ENCODE measurements at places on chromosomes 2 and 18. TPM values are rescaled to one million over a fixed set of nuclear protein-coding genes. Genes with fewer than 3 reads are reported as not detected.

DNA sequence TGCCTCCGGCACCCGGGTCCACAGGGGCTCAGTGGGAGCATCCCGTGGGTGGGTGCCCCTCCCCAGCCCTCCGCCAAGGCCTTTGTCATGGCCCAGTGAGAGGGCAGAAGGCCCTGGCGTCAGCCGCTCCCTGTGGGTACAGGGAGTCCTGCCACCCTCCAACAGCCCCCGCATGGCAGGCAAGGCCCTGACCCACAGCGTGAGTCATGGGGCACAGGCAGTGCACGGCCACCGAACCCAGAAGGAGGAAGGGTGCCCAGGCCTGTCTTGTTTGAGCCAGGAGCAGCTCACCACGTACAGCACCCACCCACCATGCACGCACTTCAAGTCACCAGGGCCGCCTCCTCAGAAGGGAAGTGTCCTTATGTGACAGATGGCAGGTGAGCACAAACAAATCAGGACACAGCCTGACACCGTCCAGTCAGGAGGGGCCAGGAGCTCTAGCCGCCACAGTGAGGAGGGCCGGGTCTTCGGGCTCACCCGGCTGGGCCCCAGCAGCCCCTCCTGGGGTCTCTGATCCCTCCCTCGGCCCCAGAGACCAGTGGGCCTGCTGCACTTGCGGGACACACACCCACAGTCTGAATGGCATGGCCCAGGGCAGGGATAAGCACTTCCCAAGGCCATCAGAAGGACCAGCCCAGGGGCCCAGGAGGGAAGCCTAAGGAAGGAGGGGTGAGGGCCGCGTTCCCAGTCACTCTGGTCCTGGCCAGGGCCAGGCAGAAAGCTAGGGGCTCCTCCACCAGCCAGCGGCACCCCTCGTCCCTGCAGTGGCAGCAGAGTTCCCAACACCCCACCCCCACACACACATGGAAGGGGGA, 25.8 kb downstream of the BIN1 start:
- peak overlapping the region; percentile 76 for H3K27ac ChIP-seq
- H3K4me1 ChIP-seq: peaks cover 91% of the 10 kb centered on the region
- H3K36me3 ChIP-seq: peaks cover 8% of the 10 kb centered on the region
- DNase-seq: peak; percentile 94
- H3K27me3 ChIP-seq: no peaks in the 10 kb centered on the region
- peak overlapping the region; percentile 25 for H3K4me3 ChIP-seq

GRCh38 chr18:34844732-34845459, 134.8 kb downstream of the DTNA start:
- H3K4me3 ChIP-seq: no peak overlapping the region
- no peaks in the 10 kb centered on the region for H3K36me3 ChIP-seq
- no peaks in the 10 kb centered on the region for H3K27me3 ChIP-seq
- no peaks in the 10 kb centered on the region for H3K4me1 ChIP-seq

DNA sequence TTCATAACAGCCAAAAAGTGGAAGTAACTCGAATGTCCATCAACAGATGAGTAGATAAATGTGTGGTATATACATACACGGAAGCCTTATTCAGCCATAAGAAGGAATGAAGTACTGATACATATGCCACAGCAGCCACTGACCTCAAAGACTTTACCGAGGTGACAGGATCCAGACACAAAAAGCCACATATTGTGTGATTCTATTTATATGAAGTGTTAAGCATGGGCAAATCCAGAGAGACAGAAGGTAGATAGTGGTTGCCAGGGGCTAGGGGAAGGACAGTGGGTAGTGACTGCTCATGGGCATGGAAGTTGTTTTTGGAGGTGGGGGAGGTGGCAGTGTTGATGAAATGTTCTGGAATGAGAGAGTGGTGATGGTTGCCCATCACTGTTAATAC, 33.9 kb downstream of the ZAP70 start:
- no peak overlapping the region for H3K27ac ChIP-seq
- no peak for DNase-seq
- peaks cover 34% of the 10 kb centered on the region for H3K36me3 ChIP-seq

GRCh38 chr2:68377137-68377780, 12.2 kb downstream of the PLEK start:
- H3K4me3 ChIP-seq: no peak overlapping the region
- peaks cover 99% of the 10 kb centered on the region for H3K4me1 ChIP-seq
- no peaks in the 10 kb centered on the region for H3K27me3 ChIP-seq
- peaks cover 22% of the 10 kb centered on the region for H3K36me3 ChIP-seq

DNA sequence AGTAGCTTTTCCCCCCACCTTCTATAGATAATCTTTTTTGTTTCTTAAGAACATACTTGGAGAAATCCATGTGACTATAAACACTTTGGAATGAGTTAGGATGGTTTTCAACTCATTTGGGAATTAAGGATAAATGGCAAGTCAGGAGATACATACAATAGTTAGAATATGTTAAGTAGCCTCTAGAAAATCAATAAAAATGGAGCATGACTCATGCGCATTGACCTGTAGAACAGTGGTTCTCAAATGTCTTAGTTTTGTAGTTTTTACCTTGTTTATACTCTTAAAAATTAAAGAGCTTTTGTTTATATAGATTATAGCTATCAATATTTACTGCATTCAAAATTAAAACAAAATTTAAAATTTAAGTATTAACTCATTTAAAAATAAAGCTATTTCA, 24.7 kb downstream of the NUP35 start:
- no peak overlapping the region for H3K27ac ChIP-seq
- H3K4me3 ChIP-seq: no peak overlapping the region
- H3K27me3 ChIP-seq: no peaks in the 10 kb centered on the region
- no peaks in the 10 kb centered on the region for H3K4me1 ChIP-seq
- no peaks in the 10 kb centered on the region for H3K36me3 ChIP-seq
- DNase-seq: no peak

DNA sequence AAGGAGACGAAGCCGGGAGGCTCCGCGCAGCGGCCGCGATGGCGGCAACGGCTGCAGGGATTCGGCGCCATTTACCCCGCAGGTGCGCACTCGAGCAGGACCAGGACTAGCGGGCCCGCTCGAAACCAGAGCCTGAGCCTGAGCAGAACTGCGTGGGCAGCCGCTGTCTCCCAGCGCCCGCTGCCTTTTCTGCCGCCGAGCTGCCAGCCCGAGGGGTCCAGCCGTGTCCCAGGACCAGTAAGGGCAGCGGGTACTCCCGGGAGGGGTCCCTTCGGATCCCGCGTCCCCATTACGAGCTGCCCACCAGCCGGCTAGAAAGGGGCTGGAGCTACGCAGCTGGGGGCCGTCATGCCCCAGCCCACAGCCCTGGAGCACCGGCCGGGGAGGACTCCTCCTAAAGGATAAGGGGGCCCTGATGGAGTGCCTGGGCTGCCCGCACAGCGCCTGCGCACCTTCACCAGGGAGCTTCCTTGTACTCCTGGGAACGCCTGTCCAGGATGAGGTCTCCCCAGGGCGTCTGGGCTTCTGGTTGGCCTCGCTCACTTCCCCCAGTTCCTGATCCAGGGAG, 9.9 kb downstream of the ALPP start:
- no peak overlapping the region for H3K4me3 ChIP-seq
- DNase-seq: no peak
- no peaks in the 10 kb centered on the region for H3K36me3 ChIP-seq
- no peaks in the 10 kb centered on the region for H3K4me1 ChIP-seq

DNA sequence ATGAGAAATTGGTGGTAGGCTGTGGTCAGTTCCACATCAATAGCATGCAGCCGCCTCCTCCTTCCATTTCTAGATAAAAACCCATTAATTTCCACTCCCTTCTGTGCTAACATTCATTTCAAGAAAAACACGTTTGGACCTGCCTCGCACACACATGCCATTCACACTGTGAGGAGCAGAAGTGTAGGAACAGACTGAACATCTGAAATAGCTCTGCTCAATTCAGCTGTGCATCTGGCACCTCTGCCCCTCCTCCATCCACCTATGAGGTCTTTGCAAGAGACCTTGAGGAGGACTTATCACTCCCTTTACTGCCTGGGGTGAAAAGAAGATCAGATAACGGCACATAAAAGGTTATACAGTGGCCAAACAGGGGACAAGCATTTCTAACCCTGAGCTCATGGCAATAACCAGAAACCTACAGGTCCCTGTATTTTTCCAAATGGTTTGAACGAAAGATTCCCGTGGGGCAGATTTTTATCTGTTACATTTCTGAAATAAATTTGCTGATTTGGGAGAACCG, 30.8 kb upstream of the LRP2 start:
- H3K27ac ChIP-seq: no peak overlapping the region
- DNase-seq: no peak
- no peaks in the 10 kb centered on the region for H3K36me3 ChIP-seq
- H3K4me1 ChIP-seq: no peaks in the 10 kb centered on the region
- no peaks in the 10 kb centered on the region for H3K27me3 ChIP-seq

GRCh38 chr2:158181171-158181570, 79.5 kb downstream of the UPP2 start:
- H3K4me3 ChIP-seq: no peak overlapping the region
- no peaks in the 10 kb centered on the region for H3K36me3 ChIP-seq
- H3K27me3 ChIP-seq: peaks cover 5% of the 10 kb centered on the region
- H3K4me1 ChIP-seq: no peaks in the 10 kb centered on the region

- H3K4me1 ChIP-seq: no peaks in the 10 kb centered on the region
- no peaks in the 10 kb centered on the region for H3K27me3 ChIP-seq
- no peak overlapping the region for H3K4me3 ChIP-seq
- no peak for DNase-seq
- no peaks in the 10 kb centered on the region for H3K36me3 ChIP-seq
These were observed 232.7 kb downstream of the TRIB2 start for GRCh38 chr2:12949406-12949805.

- H3K27me3 ChIP-seq: no peaks in the 10 kb centered on the region
- no peaks in the 10 kb centered on the region for H3K36me3 ChIP-seq
- DNase-seq: no peak
- H3K27ac ChIP-seq: peak overlapping the region; percentile 40
These were observed 184.1 kb downstream of the CALCRL start for GRCh38 chr2:187263675-187264560.

DNA sequence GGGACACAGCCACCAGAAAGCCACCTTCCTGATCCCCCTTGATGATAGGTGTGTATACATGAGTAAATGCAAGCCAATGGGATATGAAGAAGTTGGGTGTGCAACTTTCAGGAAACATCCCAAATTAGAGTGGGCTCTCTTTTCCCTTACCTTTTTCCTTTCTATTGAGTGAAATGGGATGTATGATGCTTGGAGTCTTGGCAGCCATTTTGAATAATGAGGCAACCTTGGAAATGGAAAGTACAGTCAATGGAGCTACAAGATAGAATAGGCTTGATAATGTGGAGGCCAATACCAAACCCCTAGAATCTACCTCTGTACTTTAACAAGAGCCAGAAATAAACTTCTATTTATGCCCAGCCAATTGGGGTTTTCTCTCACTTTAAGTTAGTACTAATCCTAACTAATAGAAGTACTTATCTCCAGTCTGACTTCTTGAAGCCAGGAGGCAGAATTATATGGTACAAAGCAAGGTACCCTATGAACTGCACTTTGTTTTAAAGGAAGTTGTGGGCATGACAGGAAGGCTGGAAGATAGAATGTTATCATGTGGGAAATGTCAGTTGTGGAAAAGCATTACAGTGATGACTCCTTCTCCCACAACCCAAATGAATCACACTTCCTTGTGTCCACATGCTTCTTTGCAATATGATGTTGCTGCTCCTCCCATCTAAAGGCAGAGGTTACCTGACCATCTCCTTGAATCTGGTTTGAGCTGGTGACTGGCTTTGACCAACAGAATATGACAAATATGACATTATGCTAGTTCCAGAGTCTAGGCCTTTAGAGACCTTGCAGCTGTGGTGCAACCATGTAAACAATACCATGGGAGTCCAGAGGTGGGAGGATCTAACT, 12.9 kb upstream of the NABP1 start:
- no peak for DNase-seq
- H3K27me3 ChIP-seq: no peaks in the 10 kb centered on the region
- no peak overlapping the region for H3K27ac ChIP-seq
- H3K36me3 ChIP-seq: no peaks in the 10 kb centered on the region
- peaks cover 13% of the 10 kb centered on the region for H3K4me1 ChIP-seq
- no peak overlapping the region for H3K4me3 ChIP-seq

DNA sequence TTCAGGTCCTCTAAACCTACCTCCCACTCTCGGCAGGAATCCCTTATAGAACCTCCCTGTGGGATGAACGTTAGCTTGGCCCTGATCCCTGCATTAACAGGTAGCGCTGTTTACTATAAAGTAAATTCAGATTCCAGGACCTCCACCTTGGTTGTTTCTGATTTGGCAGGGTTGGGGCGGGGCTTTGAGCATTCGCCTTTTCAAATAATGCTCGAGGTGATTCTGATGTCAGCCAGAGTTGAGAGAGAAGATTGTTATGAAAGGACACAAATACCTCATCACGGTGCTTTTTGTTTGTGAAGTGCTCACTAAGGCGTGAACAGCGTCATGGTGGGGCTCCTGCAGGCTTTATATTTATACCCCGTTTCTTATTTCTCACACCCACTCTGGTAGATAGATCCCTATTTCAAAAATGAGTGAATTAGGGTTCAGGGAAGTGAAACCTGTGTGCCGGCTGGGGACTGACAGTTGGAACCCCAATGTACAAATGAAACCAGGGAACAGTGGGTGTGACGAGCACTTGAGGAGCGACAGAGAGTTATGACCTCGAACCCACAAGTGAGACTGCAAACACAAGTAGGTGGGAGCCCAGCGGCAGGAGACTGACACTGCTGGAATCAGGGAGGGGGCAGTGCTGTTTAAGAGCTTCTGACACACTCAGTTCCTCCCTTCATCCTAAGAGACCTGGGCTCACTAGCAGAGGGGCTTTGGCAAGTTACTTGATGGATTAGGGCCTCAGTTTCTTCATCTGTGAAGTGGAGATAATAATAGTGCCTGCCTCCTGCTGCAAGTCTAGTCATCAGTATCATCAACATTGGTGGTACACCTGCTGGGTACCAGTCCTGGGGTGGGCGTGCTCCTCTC, 14.2 kb upstream of the CXCR4 start:
- no peaks in the 10 kb centered on the region for H3K36me3 ChIP-seq
- H3K4me3 ChIP-seq: no peak overlapping the region
- H3K4me1 ChIP-seq: peaks cover 94% of the 10 kb centered on the region

DNA sequence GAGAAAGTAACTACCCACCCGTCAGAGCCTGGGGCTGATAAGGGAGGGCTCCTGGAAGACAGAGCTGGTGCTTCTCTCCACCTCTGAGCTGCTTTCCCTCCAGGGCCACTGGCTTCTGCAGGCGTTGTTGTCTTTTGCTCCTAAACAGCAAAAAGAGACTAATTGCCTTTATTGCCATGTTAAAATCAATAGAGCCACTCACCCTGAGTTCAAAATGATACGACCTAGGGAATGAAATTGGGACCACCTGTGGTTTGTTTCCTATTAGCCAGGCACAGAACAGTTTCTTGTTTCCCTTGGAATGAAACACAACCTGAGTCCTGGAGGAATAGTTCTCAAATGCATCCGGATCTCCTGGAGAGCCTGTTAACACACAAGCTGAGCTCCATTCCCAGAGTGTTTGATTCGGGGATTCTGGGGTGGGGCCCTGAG, 45.8 kb downstream of the TCF7L1 start:
- no peaks in the 10 kb centered on the region for H3K27me3 ChIP-seq
- no peak for DNase-seq
- peaks cover 6% of the 10 kb centered on the region for H3K4me1 ChIP-seq
- no peak overlapping the region for H3K27ac ChIP-seq
- H3K36me3 ChIP-seq: no peaks in the 10 kb centered on the region
- H3K4me3 ChIP-seq: no peak overlapping the region

The SF3B1 gene
- total RNA-seq: 330 TPM

The TBC1D8 gene
- total RNA-seq: 65.8 TPM

The POTEC gene
- total RNA-seq: not detected

The OTOS gene
- total RNA-seq: not detected

The SAG gene
- total RNA-seq: not detected

All from spleen (tissue), 13 donors.